A549 treated with Hydrocortisone at 1 μM for 4 hours (cell line): ENCODE measurements at places on chromosomes 2 and 18. TPM values are rescaled to one million over a fixed set of nuclear protein-coding genes. Genes with fewer than 3 reads are reported as not detected.

ZNF521 gene
- total RNA-seq = not detected in 5 replicates

ROCK1 gene
- 15.2 to 29.3 TPM (median 20.4 TPM) in 5 replicates for total RNA-seq

RAPGEF4 gene
- 0.07 to 0.31 TPM (median 0.21 TPM) in 5 replicates for total RNA-seq

SPHKAP gene
- total RNA-seq = not detected in 5 replicates

LRPPRC gene
- total RNA-seq = 84.1 to 109 TPM (median 92.9 TPM) in 5 replicates

DNAH6 gene
- total RNA-seq = 0.01 to 0.18 TPM (median 0.10 TPM) in 5 replicates

MAL gene
- total RNA-seq = 0.15 to 0.23 TPM (median 0.20 TPM) in 5 replicates

SULT1C2 gene
- total RNA-seq = 0.36 to 0.78 TPM (median 0.43 TPM) in 5 replicates

SERPINB3 gene
- 0.10 to 0.16 TPM (median 0.13 TPM) in 3 of 5 replicates, not detected in the others for total RNA-seq
